Hematopoietic multipotent progenitor cell treated with erythropoietin and hydrocortisone succinate and interleukin-3 and kit ligand, for 4 days (in vitro differentiated cells): ENCODE measurements at places on chromosomes 12 and 14.

GRCh38 chr12:111126331-111126730, 206.0 kb upstream of the MYL2 start:
- peak; percentile 46 for DNase-seq

- DNase-seq = no peak
Measured at GRCh38 chr12:89999699-90000505, 291.3 kb upstream of the ATP2B1 start.

GRCh38 chr14:70700955-70701585, 59.4 kb downstream of the TTC9 start:
- no peak for DNase-seq

GRCh38 chr14:34318014-34318413, 144.0 kb downstream of the SPTSSA start:
- no peak for DNase-seq

GRCh38 chr14:93533842-93534241, 103.1 kb downstream of the UNC79 start:
- peak; percentile 52 for DNase-seq

DNA sequence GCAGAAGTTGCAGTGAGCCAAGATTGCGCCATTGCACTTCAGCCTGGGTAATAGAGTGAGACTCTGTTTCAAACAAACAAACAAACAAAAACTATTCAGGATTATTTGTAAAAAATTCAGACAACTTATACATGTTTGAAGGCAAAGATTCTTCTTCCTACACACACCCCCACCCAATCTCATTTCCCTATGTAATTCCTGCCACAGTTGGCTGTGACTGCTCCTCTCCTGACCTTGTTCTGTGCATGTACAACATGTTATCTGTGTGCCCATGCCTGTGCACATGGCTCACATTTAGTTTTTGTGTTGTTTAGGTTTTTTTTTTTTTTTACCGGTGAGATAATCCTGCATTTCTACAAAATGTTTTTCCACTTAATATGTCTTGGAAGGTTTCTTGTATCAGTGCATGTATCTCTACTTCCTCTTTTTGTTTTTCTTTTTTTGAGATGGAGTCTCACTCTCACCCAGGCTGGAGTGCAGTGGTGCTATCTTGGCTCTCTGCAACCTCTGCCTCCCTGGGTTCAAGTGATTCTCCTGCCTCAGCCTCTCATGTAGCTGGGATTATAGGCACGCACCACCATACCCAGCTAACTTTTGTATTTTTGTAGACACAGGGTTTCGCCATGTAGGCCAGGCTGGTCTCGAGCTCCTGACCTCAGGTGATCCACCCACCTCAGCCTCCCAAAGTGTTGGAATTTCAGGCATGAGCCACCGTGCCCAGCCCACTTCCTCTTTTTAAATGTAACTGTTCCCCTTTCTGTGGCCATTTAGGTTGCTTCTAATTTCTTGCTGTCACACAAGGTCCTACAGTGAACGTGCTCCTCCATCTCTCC, 8.7 kb downstream of the CFAP251 start:
- DNase-seq = peak; percentile 71

GRCh38 chr12:104486943-104487819, 30.4 kb downstream of the CHST11 start:
- peak; percentile 48 for DNase-seq

GRCh38 chr12:104026841-104027599, 23.0 kb downstream of the GLT8D2 start:
- no peak for DNase-seq

GRCh38 chr14:96231056-96231455, 25.0 kb upstream of the BDKRB1 start:
- DNase-seq = no peak

DNA sequence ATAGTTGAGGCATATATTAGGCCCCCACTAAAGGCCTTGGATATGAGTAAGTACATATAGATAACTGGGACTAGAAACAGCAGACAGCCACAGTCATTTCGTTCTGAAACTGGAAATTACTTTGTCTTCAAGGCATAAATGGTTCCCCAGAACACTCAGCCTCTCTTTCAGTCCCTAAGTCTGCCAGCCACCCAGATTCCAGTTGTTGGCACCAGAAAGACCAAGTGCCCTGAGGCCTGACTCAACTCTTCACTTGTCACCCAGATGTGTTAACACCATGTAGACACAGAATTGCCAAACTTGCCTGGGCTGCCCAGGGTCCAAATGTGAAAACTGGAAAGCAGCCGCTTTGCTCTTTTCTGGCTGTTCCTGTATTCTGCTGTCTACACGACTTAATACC, 3.0 kb upstream of the LGALS3 start:
- DNase-seq = no peak
